ENCODE measurements at places on chromosomes 12 and 14. TPM values are rescaled to one million over a fixed set of nuclear protein-coding genes. Genes with fewer than 3 reads are reported as not detected.

DNA sequence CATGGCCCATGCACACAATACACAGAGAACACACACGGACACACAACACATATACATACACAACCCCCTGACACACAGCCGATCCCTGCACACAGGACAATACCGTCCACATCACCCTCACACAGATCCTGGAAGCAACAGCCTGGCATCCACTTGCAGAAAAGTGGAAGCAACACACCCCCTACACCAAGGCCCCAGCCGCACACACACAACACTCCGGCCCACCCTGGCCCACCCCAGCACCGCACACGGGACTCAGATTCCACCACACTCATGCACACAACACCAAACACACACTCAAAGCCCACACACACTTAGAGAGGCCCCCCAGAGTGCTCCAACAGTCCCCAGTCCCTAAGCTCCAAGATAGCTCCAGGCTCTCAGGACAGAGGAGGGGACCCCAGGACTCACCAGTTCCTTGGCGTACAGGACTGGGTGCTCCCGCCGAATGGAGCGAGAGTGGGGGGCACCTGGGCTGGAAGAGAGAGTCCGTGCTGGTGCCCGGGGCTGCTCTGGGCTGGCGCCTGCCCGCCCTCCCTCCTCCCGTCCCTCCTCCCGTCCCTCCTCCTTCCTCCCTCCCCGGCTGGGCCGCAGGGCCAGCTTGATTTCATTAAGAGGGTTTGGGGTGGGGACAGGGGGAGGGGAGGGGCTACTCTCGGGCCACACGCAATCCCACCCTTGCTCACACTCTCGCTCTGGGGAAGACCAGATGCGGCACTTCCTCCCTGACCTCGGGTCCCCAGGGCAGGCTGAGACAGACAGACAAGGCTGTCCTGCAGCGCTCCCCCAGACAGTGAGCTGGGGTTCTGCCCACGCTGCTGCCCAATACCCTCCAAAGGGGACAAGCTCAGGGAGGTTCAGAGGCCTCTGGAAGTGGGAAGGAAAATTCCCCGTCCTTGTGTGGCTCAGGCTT, at the start of gene TMEM119:
TSS of gene TMEM119 (minus strand) at position 526 of the 913 bp plus-strand sequence. CDS start 5,701 bp downstream, outside the sequence.
- H3K27me3 ChIP-seq, result no peaks in the 10 kb centered on the region
- H3K36me3 ChIP-seq, result no peaks in the 10 kb centered on the region
- DNase-seq, result no peak
- no peaks in the 10 kb centered on the region for H3K4me1 ChIP-seq
- no peak within 1 kb of the TSS for H3K27ac ChIP-seq

CLECL1 gene
- 6.0 TPM for total RNA-seq

PLCZ1 gene
- not detected for total RNA-seq

SMIM41 gene
- not detected for total RNA-seq

- DNase-seq, result no peak
- H3K27ac ChIP-seq, result no peak overlapping the region
- H3K27me3 ChIP-seq, result no peaks in the 10 kb centered on the region
- H3K4me3 ChIP-seq, result no peak overlapping the region
- no peaks in the 10 kb centered on the region for H3K4me1 ChIP-seq
- H3K36me3 ChIP-seq, result no peaks in the 10 kb centered on the region
Measured at GRCh38 chr12:59928416-59928815, 332.6 kb downstream of the SLC16A7 start.

DNA sequence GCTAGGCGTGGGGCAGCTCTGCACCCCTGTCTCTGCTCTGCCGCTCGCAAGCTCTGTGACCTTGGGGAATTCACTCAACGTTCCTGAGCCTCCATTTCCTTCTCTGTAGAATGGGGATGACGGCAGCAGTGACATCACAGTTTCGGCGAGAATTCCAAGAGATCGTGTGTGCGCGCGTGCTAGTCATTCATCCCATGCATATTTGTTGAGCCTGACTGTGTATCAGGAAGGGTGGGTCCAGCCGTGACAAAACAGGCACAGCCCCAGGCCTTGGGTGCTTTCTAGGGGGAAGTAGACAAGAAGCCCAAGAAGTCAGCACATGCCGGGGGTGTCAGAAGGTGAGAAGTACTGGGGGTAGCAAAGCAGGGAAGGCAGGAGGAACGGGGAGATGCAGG, 145.6 kb upstream of the NCOR2 start:
- DNase-seq, result peak; percentile 37
- H3K27me3 ChIP-seq, result no peaks in the 10 kb centered on the region
- H3K4me1 ChIP-seq, result peaks cover 17% of the 10 kb centered on the region
- no peaks in the 10 kb centered on the region for H3K36me3 ChIP-seq
- peak overlapping the region; percentile 85 for H3K27ac ChIP-seq

GRCh38 chr12:55043542-55043941, 23.8 kb downstream of the NEUROD4 start:
- H3K4me3 ChIP-seq, result no peak overlapping the region
- peaks cover 7% of the 10 kb centered on the region for H3K4me1 ChIP-seq
- no peaks in the 10 kb centered on the region for H3K36me3 ChIP-seq
- H3K27ac ChIP-seq, result no peak overlapping the region

DNA sequence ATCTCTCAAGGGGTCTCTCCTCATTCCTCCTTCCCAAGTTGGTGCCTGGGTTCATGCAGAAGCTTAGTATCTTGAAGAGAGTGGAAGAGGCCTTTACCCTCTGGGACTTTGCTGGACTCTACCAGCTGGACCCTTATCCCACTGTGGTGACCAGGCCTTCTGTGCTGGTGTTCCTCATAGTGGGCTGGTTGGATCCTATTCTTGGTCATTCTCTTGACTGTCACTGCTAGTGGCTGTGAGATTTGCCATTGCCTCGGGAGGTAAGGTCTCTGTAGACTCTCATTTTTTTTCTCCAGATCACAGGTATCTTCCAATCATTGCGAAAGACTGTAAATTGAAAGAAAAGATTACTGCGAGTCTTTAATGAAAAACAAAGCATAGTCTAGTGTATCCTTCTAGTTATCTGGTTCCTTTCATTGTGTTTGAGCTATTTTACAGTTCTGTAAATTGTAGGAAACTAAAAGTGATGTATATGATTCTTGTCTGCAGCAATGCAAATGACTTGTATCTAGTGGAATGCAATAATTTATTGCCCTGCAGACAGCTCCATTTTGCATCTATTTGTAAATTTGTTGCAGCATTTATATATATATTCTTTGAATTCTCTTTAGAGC, 217.9 kb downstream of the AEBP2 start:
- H3K4me3 ChIP-seq, result no peak overlapping the region
- H3K27ac ChIP-seq, result no peak overlapping the region
- no peaks in the 10 kb centered on the region for H3K36me3 ChIP-seq
- H3K4me1 ChIP-seq, result peaks cover 12% of the 10 kb centered on the region
- no peaks in the 10 kb centered on the region for H3K27me3 ChIP-seq
- DNase-seq, result no peak

GRCh38 chr14:77763978-77764377, 3.0 kb upstream of the SNW1 start:
- no peaks in the 10 kb centered on the region for H3K27me3 ChIP-seq
- no peak for DNase-seq
- peaks cover 9% of the 10 kb centered on the region for H3K36me3 ChIP-seq
- peaks cover 15% of the 10 kb centered on the region for H3K4me1 ChIP-seq
- no peak overlapping the region for H3K4me3 ChIP-seq

- DNase-seq, result no peak
- H3K27ac ChIP-seq, result no peak overlapping the region
- H3K4me3 ChIP-seq, result no peak overlapping the region
Measured at GRCh38 chr12:108773798-108774788, 42.8 kb upstream of the CORO1C start.

- no peaks in the 10 kb centered on the region for H3K4me1 ChIP-seq
- no peaks in the 10 kb centered on the region for H3K36me3 ChIP-seq
- no peak overlapping the region for H3K4me3 ChIP-seq
Measured at GRCh38 chr12:58787021-58787760, 133.1 kb downstream of the LRIG3 start.

DNA sequence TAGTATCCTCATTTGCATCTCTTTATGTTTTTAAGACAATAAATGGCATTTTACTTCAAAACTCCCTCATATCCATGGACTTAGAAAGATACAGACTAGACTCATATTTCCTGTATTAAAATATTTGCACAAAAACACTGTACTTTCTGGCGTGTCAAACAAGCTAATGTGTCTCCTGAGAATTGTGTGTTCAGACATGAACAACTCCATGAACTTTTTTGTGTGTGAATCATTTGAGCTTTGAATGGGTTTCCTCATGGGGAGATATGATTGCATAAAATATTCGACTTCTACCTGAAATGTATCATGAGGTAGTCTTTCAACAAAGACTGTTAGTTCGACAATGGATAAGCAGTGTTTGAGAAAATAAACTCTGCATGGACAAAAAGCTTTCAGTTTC, 58.8 kb downstream of the TMEM30B start:
- peaks cover 4% of the 10 kb centered on the region for H3K4me1 ChIP-seq
- no peak overlapping the region for H3K27ac ChIP-seq
- DNase-seq, result no peak
- H3K4me3 ChIP-seq, result no peak overlapping the region

DNA sequence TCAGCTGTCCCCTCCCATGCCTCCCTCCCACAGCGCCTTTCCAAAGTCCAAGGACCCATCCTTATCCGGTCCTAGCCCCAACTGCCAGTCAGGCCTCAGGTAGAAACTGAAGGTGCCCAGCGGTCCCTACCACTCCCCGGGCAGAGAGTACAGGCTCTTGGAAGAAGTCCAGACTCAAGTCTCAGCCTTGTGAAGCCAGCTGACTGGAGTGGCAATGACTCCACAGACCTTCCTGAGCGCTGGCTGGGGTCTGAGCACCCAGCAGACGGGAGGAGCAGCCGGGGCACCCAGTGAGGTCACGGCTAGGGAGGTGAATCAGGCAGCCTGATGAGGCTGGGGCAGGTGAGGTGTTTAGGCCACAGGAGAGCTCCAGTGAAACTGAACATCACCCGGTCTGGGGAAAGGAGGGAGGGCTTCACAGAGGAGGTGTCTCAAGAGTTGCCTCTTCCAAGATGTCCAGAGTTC, 60.0 kb downstream of the ITPK1 start:
- DNase-seq, result no peak
- no peak overlapping the region for H3K4me3 ChIP-seq
- peaks cover 53% of the 10 kb centered on the region for H3K4me1 ChIP-seq
- no peaks in the 10 kb centered on the region for H3K27me3 ChIP-seq
- H3K36me3 ChIP-seq, result peaks cover 7% of the 10 kb centered on the region
